NCI-H226 (cell line): ENCODE measurements at places on chromosomes 4 and X.
A peak's percentile ranks its signal among the peaks of the same experiment; 100 is the strongest.

GRCh38 chr4:2069986-2070385, 10.9 kb downstream of the NAT8L start:
- no peak for DNase-seq

DNA sequence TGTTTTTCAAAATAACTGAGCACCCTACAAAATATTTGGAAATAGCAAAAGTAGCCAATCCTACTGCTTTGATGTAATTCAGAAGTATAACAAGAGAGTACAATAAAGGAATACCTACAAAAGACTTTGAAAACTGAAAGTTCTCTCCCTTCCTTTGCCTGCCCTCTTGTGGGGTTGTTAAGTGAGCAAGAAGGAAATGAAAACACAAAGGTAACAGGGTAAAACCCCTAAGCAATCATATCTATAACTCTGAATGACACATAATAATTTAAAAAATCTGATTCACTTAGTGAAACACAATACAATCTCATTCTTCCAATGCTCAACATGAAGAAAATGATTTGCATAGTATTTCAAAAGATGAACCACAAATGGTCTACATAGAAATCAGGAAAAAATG, 98.2 kb downstream of the FRYL start:
- DNase-seq, result no peak

- peak; percentile 5 for DNase-seq
Measured at GRCh38 chr4:15270201-15270600, 157.6 kb upstream of the C1QTNF7 start.

- no peak for DNase-seq
Measured at GRCh38 chr4:8269535-8270417, at the start of gene HTRA3. TSS of gene HTRA3 (plus strand) at chr4:8269754. CDS start at chr4:8269969, 215 bp downstream.

DNA sequence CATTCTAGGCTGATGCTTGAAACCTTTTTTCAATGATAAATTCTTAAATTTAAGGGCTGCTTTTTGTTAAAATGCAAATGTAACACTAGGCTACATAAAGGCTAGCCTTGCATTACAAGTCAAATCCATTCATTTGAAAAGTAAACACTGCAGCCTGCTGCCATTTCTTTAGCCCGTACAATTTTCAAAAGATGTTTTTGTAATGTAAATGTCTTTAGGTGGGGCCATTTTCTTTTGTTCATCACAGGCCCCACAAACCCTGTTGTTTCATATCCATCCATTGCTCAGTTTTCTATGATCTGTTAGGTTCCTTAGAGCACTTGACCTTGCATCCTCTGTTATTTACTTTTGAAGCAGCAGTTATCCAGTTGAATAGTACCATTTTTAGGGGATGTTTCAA, 296.2 kb upstream of the AMOT start:
- DNase-seq, result no peak

DNA sequence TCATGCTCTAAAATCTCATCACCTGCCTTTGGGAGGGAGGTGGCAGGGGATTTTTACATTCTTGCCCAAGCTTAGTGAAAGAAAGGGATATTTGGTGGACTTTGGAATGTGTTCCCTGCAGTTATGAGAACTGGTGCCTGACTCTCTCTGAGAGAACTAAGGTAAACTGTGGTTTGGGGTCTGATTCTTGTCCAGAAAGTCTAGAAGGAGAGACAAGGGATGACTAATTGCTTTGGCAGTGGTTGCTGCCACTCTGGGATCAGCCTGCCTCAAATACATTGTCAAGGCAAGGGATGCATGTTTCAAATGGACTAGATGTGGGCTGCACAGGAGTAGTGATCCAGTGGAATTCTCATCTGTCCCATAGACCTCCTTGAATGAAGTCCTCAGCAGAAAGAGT, 115.2 kb downstream of the DDIT4L start:
- DNase-seq, result peak; percentile 41

DNA sequence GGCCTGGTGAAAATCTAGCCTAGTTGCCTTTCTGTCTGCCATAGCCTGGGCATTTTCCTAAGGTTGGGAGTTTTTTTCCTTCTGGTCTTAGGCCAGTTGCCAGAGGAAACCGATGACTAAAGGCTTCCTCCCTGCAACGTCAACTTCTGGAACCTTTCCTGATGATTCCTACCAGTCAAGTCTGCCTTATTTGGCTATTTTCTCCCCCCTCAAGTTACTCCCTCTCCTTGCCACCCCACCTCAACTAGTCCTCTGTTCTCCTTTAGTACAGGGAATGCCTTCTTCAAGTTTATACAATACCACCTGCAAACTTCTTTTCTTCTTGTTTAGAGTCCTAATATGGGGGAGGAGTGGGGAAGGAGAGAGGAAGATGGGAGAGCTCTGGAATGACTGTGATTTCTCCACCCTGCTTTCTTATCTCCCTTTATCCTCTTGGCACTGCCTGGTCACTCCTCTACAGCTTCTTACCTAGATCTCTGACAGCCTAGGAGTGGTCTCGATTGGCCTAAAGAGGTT, 10.6 kb downstream of the MSN start:
- peak; percentile 75 for DNase-seq

DNA sequence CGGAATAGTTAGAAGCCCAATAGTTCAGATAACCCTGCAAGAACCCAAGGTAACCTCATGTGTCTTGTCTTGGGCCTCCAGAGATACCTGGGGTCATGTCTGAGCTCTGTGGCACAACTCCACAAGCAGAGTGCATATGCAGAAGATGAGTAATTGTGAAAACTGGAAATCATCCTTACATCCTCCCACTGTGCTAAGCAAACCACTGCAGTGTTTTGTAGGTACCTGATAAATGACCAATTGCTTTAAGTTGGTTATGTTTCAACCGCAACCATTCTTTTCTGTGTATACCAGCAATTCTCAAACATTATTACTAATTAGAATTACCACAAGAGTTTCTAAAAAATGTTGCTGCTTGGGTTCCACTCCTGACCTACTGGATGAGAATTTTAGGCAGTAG, 73.2 kb downstream of the CBLL2 start:
- peak; percentile 24 for DNase-seq

- DNase-seq, result no peak
Measured at GRCh38 chrX:69131886-69132285, 33.4 kb downstream of the PJA1 start.

DNA sequence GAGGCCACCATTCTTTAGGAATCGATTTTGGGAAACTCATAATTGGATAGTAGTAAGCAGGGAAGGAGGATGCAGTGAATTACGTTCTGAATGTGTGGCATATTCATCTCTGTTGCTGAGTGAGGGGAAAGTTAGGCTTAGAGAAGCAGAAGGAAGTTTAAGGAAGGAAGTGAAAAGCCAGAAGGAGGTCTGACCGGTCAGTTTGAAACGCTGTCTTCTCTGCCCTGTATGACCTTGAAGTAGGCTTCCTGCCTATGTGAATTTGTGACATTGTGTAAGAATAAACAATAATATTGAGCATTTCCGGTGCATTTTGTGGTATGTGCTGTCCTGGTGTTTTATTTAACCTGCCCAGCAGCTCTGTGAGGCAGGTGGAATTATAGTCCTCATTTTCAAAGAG, 67.3 kb downstream of the PDLIM5 start:
- no peak for DNase-seq

- no peak for DNase-seq
Measured at GRCh38 chrX:99914635-99915034, 495.4 kb downstream of the PCDH19 start.

- DNase-seq, result no peak
Measured at GRCh38 chr4:186318481-186318880, 52.5 kb downstream of the F11 start.

DNA sequence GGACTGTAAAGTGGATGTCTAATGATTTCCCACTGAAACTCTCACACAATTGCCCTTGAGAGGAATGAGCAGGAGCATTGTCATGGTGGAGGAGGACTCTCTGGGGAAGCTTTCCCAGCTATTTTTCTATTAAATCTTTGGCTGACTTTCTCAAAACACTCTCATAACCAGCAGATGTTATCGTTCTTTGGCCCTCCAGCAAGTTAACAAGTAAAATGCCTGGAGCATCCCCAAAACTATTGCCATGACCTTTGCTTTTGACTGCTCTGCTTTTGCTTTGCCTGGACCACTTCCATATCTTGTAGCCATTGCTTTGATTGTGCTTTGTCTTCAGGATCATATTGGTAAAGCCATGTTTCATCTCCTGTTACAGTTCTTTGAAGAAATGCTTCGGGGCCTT, 120.2 kb upstream of the PDE5A start:
- DNase-seq, result no peak

DNA sequence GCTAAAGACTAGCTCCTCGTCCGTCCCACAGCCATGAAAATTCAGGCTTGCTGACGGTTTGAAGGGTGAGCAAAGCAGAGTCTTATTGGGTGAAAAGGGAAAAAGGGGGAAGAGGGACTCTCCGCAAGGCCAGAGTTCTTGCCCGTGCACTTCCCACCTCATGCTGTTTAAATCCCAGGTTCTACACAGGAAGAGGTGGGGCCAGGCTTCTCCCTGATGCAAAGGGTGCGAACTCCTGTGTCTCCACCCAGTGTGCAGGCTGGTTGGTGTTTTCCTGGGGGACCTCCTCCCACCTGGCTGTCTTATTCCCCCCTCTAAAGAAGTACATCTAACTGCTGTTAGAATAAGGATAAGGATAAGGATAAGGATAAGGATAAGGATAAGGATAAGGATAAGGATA, 18.0 kb upstream of the LANCL3 start:
- no peak for DNase-seq

- peak; percentile 7 for DNase-seq
Measured at GRCh38 chr4:139188648-139189416, 11.8 kb upstream of the ELF2 start.

GRCh38 chrX:34909151-34909550, 33.4 kb upstream of the FAM47B start:
- no peak for DNase-seq

- peak; percentile 36 for DNase-seq
Measured at GRCh38 chr4:182521011-182521410, 277.8 kb downstream of the TENM3 start.

DNA sequence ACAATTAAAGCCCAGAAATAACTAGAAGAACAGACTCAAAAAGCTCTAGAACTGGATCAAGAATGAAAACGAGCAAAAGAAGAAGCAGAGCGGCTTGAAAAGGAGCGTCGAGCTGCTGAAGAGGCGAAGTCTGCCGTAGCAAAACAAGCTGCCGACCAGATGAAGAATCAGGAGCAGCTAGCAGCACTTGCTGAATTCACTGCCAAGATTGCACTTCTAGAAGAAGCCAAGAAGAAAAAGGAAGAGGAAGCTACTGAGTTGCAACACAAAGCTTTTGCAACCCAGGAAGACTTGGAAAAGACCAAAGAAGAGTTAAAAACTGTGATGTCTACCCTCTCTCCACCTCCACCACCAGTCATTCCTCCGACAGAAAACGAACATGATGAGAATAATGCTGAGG, 56.1 kb upstream of the PPP4R3C start:
- no peak for DNase-seq

DNA sequence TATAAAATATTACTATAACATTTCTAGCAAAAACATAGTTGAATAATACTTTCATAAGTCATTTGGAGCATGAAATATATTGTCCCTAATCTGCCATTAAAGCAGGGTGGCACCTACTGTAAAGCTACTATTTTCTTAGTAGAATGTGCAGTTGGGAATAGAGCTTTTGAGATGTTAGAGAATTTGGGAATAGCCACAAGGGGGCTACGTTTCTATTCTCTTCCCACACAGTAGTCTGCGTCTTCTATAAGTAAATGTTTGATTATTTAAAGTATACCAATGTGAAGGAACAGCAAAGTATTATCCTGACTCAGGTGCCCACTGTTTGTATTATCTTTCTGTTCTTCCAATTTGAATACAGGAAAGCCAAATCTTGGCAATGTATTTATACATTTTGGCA, 323.2 kb upstream of the GIMD1 start:
- no peak for DNase-seq

DNA sequence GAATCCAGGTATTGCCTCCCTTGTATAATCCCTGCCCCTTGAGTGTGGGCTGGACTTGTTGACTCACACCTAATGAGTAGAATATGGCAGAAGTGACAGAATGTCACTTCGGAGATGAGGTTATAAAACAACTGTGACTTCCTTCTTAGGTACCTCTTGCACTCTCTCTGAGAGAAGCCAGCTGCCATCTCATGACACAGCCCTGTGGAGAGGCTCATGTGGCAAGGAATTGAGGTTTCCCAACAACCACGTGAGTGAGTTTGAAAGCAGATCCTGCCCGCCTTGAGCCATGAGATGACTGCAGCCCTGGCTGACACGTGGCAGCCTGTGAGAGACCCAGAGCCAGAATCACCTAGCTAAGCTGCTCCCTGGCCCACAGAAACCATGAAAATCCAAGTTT, 13.5 kb downstream of the ASB11 start:
- no peak for DNase-seq

DNA sequence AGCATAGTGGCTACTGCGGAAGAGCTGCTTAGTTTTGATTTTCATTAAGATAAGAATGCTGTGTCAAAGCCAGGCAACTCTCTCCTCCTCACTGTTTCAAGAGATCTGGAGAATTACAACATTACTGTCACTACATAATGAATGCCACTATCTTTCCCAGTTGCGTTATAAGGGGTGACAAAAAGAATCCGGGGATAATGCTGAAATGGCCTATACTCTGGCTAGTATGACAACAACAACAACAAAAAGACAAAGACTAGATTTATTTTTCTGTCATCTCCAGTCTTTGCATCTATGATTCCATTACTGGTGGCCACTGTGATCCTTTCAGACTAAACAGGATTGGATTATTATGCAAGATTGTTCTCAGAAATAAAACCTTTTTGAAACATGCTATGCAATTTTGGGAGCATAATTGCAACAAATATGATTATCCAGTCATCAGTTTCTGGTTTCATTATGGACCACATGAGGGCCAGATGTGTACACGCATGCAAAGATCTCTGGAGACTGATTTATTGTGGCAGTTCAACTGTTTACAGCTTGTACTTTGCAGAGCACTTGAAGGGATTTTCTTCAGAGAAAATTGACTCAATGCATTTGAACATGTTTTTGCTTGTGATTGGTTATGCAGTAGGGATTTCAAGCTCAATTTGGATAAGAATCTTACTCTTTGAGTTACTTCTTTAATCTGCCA, 31.1 kb upstream of the SPANXB1 start:
- DNase-seq, result no peak

DNA sequence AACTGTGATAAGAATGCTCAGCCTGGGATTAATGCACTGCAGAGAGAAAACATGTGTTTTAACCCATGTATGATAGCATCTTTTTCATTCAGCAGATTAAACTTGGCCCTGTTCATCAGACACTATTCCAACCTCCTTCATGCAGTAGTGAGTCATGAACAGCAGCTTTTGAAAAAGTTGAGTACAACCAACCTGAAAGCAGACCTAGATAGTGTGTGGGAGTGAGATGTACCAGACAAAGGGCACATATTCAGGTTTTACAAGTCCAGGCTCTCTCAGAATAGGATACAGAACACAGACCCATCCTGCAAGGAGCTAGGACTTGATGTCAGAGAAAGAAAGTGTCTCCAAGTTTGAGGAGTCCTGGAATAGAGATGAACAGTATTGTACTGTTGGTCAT, 237.3 kb upstream of the STS start:
- no peak for DNase-seq

DNA sequence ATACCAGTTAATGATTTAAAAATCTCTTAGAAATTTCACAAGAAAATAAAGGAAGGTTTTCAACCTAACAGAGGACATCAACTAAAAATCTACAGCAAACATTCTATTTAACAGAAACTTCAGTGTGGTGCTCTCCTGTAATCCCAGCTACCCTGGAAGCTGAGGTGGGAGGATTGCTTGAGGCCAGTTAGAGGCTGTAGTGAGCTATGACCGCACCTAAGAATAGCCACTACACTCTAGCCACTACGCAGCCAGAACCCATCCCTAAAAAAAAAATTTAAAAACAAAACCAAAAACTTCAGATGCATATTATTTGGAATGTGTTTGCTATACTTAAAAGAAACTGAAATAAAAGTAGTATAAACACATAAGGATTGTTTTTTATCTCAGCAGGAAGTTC, 7.2 kb upstream of the FHIP1A start:
- DNase-seq, result no peak

GRCh38 chr4:75898536-75898935, 3.7 kb downstream of the PPEF2 start:
- DNase-seq, result no peak
